ENCODE measurements at places on chromosomes 6 and 20.

DNA sequence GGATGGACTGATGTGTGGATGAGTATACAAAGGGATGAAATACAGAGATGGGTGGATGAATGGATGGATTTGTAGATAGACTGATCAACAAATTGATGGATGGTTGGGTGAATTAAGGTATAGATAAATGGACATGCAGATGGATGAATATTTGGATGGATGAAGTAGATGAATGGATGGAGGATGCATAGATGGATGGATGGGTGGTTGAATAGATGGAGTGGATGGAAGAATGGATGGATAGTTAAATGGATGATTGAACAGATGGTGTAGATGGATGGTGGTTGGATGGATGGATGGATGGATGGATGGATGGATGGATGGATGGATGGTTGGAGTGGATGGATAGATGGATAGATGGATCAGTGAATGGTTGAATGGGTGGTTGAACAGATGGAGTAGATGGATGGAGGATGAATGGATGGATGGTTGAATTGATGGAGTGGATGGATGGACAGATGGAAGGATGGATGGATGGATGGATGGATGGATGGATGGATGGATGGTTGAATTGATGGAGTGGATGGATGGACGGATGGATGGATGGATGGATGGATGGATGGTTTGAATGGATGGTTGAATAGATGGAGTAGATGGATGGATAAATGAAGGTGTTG lies 15.0 kb downstream of the SLC2A10 start:
- DNase-seq: no peak

- no peak for DNase-seq
These were observed 101.7 kb upstream of the FOXA2 start for GRCh38 chr20:22686097-22686496.

- no peak for DNase-seq
These were observed 140.3 kb downstream of the CDC5L start for GRCh38 chr6:44527583-44528369.

DNA sequence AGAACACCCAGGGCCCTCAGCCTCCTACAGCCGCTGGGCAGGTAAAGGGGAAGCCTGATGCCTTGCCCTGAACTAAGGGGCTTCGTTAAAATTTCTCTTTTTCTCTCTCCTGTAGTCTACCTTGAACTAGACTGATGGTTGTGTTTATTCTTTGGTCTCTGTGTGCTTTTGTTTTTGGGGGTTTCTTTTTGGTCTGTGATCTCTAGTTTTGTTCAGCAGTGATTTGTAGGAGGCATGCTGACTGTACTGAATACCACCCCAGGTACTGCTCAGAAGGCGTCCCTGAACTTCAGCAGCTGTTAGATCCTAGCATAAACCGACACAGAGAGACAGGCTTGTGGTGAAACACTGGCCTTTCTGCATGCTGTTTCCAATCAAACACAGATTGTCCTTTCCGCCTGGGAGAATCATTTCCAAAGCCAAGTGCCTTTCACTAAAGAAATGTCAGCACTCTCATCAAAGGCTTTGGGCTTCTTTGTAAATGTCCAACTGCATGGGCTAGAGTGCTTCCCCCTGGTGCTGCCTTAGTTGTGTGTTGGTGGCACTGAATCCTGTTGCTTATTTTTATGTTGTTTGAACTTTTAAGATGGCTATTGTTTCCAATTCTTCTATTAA lies 364.7 kb upstream of the SASH1 start:
- DNase-seq: no peak

DNA sequence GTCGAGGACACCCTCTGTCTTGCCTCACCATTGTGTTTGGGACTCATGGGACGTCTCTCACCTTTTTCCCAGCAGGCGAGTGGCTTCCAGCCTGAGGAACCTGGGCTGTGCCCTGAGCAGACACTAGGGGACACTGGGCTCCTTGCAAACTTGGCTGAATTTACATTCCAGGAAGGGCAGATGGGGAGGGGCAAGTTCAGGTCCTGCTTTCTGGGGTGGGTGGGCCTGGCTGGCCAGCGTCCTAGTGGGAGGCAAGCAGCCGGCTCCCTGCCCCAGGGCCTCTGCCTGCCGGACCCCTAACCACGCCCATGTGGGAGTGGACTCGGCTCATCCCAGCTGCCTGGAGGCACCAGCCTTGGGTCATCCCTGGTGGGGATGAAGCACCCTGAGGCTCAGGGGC lies 48.2 kb upstream of the MLN start:
- DNase-seq: no peak

DNA sequence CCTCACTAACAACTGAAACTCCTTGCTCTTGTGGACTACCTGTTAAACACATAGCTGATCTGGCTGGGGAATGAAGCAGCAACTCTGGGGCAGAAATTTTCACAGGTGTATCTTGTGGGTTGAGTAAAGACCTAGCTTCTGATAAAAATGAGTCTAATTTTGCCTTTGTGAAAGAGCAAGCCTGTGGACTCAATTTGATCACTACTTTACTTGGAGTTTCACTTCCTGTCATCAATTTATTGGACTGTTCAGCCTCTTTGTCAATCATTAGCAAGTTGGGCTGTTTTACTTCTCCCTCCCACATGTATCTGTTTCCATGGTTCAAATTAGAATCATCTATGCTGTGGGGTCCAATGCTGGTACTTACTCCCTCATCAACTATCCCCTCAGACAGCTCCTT lies 29.6 kb upstream of the CRIP3 start:
- no peak for DNase-seq
